NCI-H510A (cell line): ENCODE measurements at places on chromosomes 7 and 10.

GRCh38 chr10:106534441-106534840 is 630.1 kb downstream of the SORCS1 start:
- no peak for DNase-seq

DNA sequence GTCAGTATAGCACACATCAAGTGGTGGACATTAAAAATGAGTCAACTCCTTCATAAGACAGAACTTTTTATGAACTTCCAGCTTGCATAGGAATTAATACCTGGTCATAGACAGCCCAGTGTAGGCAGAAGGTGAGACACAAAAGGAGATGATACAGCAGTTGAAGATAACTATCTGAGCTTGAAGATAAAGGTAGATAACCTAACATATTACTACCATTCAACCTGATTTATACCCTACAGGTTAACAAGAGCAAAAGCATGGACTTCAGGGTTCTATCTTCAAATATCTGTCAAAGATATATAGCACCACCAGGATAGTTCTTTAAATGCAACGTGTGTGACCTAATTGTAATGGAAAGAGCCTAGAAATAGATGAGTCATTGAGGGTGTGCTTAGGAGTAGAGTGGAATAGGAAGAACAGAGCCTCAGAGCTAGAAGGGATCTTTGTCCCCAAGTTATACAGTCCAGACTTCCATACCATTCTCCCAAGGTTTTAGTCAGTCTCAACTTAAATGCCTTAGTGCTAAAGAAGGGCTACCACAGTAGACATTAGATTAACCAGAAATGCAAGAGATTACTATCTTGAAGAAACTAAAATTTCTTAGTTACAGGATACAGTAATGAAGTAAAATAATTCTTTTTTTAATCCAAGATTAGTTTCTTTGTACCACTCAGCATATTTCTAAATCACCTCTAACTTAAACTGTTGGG is 9.2 kb downstream of the ZNF800 start:
- DNase-seq, result no peak

GRCh38 chr10:120375666-120376065 is 81.4 kb upstream of the PLPP4 start:
- no peak for DNase-seq

- no peak for DNase-seq
These were observed 89.7 kb upstream of the IKZF1 start for GRCh38 chr7:50214771-50215170.

GRCh38 chr7:41187322-41187721 is 515.6 kb downstream of the INHBA start:
- no peak for DNase-seq

GRCh38 chr7:921581-922333 is 32.7 kb downstream of the ADAP1 start:
- DNase-seq, result no peak

GRCh38 chr7:55343860-55344606 is 21.1 kb upstream of the LANCL2 start:
- DNase-seq, result no peak

GRCh38 chr7:20260223-20260622 is 43.0 kb upstream of the MACC1 start:
- no peak for DNase-seq

DNA sequence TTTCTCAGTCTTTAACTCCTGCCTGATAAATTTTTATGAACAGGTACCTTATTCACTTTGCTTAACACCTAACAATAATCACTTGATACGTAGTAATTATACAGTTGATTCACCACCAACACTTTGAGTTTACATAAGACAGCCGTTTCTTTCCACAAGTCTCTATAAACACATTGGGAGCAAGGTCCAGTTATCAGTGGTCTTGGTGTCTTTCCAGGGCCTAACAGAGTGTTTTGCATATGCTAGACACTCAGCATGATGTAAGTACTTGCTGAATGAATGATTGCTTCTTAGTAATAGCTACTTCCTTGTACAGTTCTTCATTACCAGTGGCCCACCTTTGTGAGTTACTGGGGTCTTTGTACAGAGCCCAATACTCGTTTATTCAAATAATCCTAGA is 6.4 kb downstream of the CLDN12 start:
- DNase-seq, result no peak

DNA sequence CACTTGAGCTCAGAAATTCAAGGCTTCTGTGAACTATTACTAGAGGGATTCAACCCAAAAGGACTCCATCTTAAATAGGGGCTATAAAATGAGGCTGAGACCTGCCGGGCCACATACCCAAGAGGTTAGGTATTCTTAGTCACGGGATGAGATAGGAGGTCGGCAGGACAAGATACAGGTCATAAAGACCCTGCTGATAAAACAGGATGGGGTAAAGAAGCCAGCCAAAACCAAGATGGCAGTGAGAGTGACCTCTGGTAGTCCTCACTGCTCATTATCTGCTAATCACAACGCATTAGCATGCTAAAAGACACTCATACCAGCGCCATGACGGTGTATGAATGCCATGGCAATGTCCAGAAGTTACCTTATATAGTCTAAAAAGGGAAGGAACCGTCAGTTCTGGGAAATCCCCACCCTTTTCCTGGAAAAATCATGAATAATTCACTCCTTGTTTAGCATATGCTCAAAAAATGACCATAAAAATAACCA is 101.2 kb upstream of the TRIM24 start:
- no peak for DNase-seq

GRCh38 chr10:44888886-44889285 is 22.3 kb upstream of the TMEM72 start:
- no peak for DNase-seq

DNA sequence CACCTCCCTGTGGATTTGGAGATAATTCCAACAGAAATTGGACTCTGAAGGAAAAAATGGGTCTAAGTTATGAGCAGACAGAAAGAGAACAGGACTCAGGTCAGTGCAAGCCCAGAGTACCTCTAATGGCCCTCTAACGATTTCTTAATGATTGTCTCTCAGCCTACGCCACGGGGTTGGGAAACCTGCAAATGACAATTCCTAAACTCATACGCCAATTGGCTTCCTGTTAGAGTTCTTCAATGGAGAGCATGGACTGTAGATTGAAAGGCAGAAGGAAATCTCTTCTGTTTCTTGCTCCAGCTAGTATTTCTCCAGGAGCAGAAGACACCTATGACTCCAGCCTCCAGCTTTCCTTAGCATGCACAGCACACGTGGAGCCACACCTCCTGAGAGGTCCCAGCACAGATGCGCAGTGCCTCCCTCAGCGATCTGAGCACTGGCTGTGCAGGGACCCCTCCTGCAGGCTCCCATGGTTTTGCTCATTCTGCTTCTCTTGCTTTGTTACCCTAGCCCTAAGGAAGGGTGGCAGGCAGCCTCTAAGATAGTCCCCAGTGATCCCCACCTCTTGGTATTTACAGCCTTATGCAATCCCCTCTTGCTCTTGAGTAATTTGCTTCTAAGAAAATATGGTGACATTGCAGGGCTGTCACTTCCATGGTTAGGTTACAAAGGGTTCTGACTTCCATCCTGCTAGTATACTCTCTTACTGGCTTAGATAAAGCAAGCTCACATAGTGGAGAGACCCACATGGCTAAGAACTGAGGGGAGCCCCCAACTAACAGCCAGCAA is 30.1 kb downstream of the DENND11 start:
- DNase-seq, result no peak

DNA sequence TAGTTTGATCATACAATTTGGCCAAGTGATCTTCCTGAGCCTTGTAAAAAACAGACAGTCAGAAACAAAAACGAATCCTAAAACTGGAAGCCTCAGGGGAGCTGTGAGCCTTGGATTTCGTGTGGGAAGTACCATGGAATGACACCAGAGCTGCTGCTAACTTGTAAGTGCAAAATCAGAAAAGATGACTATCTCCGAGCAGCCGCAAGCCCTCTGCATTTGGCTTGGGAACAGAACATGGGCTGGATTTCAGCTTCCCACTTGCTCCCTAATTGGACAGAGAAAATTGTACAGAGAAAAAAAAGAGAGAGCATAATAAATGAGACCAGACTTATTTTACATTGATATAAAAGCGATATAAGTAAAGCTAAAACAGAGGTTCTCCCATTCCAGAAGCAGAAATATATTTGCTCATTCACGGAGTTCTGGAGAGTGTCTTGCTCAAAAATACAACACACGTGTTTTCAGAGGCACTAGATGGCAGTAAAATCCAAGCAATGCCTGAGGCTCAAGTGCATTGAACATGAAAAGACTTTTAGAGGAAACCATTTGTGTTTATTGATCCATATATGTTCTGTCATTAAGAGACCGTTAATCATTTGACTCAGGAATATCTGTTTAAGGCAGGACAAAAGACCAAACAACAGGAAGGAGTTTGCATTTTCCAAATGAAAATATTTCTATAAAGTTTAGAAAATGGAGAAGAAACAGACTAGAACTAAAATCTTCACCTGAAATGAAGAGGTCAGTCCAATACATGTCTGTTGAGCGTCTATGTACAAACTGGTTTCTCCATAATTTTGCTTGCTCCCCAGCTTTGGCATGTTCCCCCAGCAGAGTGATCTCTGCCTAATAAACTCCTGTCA is 78.3 kb upstream of the SLC26A5 start:
- no peak for DNase-seq

DNA sequence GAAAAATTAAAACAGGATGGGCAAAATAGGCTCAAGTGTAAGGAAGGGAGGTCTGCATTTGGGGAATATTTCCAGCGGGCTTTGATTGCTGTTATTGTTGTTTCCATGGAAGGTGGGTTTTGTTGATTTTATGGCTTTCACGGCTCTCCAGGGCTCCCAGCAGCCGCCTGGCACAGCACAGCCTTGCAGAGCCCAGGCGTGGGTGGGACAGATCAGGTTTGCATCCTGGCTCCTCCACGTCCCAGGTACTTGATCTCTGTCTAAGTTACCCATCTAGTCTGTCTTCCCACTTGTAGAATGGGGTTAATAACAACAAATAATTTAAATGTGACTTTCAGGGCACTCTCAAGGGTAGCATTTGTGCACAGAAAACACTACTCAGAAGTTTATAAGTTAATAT is 45.2 kb downstream of the HTR5A start:
- no peak for DNase-seq

GRCh38 chr7:141464551-141464950 is 86.7 kb upstream of the AGK start:
- no peak for DNase-seq

DNA sequence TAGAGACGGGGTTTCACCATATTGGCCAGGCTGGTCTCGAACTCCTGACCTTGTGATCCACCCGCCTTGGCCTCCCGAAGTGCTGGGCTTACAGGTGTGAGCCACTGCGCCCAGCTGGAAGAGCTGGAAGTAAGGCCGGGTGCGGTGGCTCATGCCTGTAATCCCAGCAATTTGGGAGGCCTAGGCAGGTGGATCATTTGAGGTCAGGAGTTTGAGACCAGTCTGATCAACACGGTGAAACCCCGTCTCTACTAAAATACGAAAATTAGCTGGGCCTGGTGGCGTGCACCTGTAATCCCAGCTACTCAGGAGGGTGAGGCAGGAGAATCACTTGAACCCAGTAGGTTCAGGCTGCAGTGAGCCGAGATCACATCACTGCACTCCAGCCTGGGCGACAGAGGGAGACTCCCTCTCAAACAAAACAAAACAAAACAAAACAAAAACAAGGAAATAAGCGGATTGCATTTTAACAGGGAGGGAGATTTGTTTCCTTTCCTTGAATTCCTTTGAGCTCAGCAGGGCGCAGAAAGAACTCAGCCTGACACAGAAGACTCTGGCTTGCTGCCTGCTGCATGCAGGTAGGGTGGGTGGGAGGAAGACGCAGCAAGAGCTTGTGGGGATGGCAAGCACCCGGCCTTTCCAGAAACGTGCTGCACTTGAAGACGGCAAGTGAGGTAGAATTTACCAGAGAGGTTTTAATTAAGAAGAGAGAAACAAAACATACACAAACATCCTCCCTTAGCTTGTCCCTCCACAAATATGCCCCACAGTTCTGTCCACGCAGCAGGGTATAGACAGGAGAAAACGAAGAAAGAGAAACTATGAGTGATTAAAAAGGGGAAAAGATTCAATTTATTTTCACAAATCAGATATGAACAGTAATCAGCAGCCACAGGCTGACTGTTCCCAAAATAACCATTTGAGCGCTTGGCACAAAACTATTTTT is 148.0 kb downstream of the RNF216 start:
- no peak for DNase-seq

DNA sequence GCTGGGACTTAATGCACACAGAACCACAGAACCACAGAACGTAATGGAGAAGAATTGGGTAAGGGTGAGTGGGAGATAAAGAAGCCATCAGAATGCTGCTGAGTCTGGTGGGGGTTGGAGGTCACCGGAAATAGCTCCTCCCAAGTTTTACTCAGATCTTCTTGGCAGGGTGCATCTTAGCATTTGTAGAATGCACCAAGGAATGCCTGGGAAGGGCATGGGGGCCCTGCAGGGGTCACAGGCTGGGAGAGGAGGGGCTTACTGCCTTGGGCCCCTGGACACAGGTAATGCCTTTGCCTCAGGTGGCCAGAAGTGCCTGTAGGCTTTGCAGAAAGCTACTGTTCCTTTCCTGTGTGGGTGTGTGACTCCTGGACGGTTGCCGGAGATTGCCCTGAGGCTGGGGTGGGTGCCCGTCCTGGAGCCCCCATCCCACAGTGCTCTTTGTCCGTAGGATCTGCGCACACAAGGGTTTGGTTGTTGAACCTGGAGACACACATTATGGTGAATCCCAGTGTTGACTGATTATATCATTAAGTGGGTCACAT is 55.1 kb downstream of the MGMT start:
- no peak for DNase-seq

GRCh38 chr10:90111671-90112070 is 410.3 kb downstream of the KIF20B start:
- no peak for DNase-seq

- no peak for DNase-seq
These were observed 89.9 kb downstream of the CARD11 start for GRCh38 chr7:2953588-2954407.

- no peak for DNase-seq
These were observed 460.5 kb downstream of the RPS24 start for GRCh38 chr10:78494179-78494578.

GRCh38 chr7:136947347-136947746 is 78.9 kb downstream of the CHRM2 start:
- DNase-seq, result no peak

- no peak for DNase-seq
These were observed 81.1 kb upstream of the PRKG1 start for GRCh38 chr10:50992972-50993766.

- no peak for DNase-seq
These were observed 356.9 kb upstream of the PRKCQ start for GRCh38 chr10:6936931-6937330.

- no peak for DNase-seq
These were observed 91.2 kb upstream of the PLPP4 start for GRCh38 chr10:120365872-120366271.

DNA sequence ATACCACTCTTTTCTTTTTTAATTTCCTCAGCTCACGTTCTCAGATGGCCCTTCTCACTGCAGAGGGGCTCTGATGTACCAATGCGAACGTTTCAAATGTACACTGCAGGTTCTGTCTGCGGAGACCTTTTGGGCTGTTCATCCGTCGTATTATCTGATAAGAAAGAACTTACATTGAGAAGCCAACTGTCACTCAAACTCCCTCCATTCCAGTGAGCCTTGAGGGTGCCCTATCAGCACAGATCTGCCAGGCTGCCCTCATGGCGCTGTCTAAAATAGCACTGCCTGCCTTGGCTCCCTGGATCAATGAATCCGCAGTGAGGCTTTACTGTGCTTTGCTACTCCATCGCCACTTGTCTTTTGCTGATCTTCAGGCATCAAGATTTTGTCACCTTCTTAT is 61.8 kb downstream of the ARL5B start:
- DNase-seq, result no peak
